Right cardiac atrium (tissue), 5 donors: ENCODE measurements at places on chromosomes 1 and 21.
A peak's percentile ranks its signal among the peaks of the same experiment; 100 is the strongest.

GRCh38 chr1:110166861-110167260, 16.6 kb downstream of the SLC6A17 start:
- no peak for DNase-seq

DNA sequence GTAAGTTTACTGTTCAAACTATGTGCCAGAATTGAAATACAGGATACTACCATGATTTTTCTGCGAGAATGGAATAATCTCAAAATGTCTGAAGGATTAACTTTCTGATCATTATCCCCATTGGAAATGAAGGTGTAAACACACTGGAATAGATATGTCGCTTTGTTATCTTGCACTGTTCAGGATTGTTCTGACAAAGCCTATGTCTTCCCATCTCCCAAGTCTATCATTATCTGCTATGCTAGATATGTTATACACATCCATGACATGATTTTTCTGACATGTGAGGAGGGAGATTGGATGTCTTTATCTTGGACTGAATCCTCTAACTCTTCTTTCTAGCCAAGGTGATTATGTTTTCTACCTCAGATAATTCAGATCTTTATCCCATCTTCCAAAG, 1239.3 kb upstream of the ADGRL4 start:
- DNase-seq: no peak

DNA sequence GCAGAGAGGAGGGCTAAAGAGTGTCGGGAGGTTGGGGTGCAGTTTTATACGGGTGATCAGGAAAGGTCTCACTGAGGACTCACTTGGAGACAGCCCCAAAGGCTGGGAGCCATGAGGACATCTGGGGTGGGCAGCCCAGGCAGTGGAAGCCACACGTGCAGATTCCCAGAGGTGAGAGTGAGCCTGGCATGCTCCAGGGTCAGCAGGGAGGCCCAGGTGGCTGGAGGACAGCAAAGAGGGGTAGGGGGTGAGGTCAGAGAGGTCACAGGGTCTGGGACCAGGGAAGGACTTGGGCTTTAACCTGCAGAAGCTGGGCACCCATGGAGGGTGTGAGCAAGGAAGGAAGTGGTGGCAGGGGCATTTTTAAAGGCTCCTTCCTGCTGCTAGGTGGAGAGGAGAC, 481.7 kb downstream of the MATN1 start:
- DNase-seq: no peak

GRCh38 chr1:58432851-58433668, 113.5 kb downstream of the OMA1 start:
- peak; percentile 72 for DNase-seq

- DNase-seq: peak; percentile 63
Observed at GRCh38 chr1:231850786-231851185, 224.2 kb downstream of the DISC1 start.

GRCh38 chr1:236524895-236525184, 1.1 kb downstream of the LGALS8 start:
- no peak for DNase-seq

GRCh38 chr1:53568540-53568939, 109.3 kb downstream of the DMRTB1 start:
- DNase-seq: no peak

DNA sequence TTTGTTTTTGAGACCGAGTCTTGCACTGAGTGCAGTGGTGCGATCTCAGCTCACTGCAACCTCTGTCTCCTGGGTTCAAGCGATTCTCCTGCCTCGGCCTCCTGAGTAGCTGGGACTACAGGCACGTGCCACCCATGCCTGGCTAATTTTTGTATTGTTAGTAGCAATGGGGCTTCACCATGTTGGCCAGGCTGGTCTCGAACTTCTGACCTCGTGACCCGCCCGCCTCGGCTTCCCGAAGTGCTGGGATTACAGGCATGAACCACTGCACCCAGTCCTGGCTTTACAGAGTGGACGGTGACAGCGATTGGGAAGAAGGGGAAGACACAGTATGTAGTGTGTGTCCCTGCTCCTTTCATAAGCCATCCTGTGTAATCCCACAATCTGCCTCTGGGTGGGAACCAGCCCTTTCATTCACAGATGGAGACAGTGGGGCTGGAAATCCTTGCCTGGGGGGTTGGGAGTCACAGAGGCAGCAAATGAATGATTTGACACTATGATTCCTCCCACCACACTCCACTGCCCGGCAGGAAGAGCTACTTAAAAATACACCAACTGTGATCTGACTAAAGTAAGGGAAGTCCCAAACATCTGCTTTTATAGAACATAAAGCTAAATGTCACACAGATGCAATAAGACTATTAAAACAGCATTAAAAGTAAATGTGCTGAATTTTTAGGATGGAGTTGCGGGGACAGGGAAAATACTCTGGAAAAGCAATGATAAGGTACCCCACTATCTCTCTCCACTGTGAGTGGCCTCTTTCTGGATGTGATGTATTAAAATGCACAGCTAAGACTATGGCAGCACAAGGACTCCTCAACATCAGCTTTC, 4.5 kb downstream of the PARP1 start:
- no peak for DNase-seq

GRCh38 chr1:63010913-63011660, 227.2 kb downstream of the ATG4C start:
- no peak for DNase-seq

DNA sequence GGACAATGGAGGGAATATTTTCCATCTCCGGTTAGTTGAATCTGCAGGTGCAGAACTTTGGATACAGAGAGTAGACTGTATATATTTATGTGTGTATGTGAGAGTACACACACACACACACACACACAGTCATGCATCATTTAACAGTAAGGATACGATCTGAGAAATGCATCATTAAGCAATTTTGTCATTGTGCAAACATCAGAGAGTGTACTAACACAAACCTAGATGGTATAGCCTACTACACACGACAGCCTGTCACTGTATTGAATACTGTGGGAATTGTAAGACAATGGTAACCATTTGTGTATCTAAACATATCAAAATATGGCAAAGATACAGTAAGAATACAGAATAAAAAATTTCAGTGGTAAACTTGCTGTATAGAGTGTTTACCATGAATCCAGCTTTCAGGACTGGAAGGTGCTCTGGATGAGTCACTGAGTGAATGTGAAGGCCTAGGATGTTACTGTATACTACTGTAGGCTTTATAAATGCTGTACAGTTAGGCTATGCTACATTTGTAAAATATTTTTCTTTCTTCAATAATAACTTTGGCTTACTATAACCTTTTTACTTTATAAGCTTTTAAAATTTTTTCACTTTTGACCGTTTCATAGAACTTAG, 138.5 kb downstream of the ZZZ3 start:
- DNase-seq: no peak

- DNase-seq: peak; percentile 88
Observed at GRCh38 chr1:155976062-155976912, 2.1 kb downstream of the ARHGEF2 start.

- DNase-seq: no peak
Observed at GRCh38 chr1:214419650-214420049, 131.8 kb downstream of the PTPN14 start.

DNA sequence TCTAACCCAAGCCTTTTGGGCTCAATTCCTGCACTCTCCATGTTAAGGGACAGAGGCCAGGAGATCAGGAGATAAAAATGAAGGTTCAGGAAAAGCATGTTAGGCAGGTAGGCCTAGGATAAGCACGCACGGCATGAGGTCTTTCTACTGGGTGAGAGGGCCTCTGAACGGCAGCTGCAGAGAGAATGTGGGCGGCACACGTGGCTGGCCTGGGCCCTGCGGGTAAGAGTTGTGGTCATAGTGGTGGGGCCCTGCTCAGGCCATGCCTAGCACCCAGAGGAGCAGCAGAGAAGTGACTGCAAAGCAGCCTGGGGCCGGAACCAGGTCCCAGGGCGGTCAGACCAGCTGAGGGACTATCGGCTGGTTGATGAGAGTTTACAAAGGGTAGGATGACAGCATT, 7.5 kb upstream of the FOXO6 start:
- no peak for DNase-seq

DNA sequence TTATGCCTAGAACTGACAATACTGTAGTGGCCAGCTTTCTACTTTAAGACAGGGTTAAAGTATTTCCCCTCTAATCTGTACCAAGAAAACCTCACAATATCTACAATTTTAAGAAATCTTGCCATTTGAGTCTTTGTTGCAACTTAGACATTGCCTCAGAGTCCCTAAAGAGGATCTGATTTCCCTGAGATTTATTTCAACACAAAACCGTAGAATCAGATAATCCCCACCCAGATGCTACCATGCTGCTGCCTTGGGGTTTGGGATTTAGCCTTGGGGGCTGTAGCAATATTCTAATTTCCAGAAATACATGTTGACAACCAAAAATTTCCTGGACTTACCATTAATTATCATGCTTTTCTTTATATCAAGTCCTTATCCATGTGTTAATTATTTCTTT, 50.3 kb upstream of the DENND1B start:
- no peak for DNase-seq

- DNase-seq: no peak
Observed at GRCh38 chr1:47478090-47478489, 40.2 kb downstream of the FOXD2 start.

- DNase-seq: no peak
Observed at GRCh38 chr1:16449666-16450065, 9.1 kb downstream of the NECAP2 start.

- DNase-seq: peak; percentile 56
Observed at GRCh38 chr1:24501371-24502064, 1.1 kb upstream of the RCAN3 start.

GRCh38 chr1:213050745-213051126, 305 bp upstream of the RPS6KC1 start:
- no peak for DNase-seq

DNA sequence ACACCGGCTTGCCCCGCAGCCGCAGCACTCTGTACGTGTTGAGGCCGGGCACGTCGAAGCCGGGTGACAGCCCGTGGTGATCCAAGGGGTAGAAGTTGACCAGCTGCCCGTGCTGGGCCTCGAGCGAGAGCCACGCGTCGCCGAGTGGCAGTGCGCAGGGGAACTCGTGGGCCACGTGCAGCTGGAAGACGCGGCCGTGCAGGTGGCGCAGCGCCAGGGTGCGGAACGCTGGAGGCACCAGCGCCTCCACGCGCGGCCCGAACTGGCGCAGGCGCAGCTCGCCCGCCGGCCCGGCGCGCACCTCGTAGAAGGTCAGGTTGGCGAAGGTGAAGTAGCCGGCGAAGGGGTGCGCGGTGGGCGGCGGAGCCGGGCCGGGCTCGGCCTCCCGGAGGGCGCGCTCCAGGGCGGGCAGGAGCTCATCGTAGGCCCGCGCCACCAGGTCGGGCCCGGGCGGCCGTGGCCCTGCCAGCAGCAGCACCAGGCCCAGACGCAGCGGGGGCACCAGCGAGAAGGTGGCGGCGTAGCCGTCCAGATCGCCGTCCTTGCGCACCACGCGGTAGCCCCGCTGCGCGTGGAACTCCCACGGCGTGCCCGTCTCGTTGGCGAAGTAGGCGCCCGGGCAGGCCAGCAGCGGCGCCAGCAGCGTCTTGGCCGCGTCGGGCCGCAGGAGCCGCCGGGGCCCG, 19.5 kb downstream of the LACTBL1 start:
- DNase-seq: peak; percentile 51

DNA sequence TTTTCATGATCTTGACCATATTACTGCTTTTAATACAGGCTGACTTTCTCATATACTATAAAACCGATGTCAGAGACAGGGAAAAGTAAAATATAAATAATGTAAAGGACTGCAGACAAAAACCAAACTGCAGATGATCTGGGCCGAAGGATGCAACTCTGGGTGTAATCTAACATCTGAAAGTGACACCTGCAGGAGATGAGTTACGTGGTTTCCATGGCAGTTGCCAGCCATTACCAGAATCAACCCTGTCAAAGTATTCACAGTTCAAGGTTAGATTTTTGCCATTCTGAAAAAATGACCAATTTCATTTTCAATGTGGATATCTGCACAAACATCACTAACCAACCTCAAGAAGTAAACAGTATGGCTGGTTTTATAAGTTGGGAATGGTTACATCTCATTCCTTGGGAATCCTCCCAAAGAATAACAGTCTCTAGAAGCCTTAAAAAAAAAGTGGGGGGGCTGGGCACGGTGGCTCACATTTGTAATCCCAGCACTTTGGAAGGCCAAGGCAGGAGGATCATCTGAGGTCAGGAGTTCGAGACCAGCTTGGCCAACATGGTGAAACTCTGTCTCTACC, 27.7 kb downstream of the DNAJC11 start:
- no peak for DNase-seq

DNA sequence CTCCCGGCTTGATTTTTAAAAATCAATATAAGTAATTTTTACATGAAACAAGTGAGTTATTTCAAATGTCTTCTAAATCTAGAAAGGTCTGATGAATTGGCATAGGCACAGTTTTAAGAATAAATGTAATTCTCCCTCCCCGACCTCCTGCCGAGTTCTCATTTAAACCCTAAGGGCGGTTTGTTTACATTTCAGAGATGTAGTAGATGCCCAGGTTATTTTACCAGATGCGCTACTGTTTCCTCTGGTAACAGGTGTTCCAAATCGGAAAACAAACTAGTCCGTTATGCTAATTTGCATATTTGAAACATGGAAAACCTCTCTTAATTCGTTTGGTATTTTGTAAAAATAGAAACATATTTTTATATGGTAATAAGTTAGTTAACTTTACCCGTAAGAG, 53.8 kb upstream of the CFAP126 start:
- DNase-seq: no peak

- no peak for DNase-seq
Observed at GRCh38 chr1:184569106-184569505, 182.3 kb downstream of the C1orf21 start.

DNA sequence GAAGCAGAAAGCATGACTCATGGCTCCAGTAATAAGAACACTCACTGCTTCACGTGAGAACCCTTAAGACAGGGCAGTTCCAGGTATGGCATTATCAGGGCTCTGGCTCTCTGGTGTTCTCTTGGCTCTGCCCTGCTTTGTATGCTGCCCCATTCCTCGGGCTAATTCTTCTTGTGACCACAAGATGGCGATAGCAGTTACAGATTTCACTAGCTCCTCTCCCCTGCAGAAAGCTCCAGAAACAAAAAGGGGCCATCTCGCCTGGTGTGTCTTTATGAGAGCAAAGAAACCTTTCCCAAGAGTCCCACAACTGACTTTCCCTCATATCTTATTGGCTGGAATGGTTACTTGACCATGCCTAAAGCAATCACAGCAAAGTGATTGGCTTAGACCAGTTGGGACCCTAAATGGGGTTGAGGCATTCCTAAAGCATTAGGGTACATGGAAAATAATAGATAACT, 60.1 kb downstream of the F3 start:
- DNase-seq: no peak

- DNase-seq: no peak
Observed at GRCh38 chr1:26412180-26412840, 1.7 kb downstream of the LIN28A start.

GRCh38 chr21:46063227-46063626, 34.7 kb upstream of the COL6A2 start:
- no peak for DNase-seq

- no peak for DNase-seq
Observed at GRCh38 chr1:40630488-40631223, 34.8 kb downstream of the RIMS3 start.

- DNase-seq: peak; percentile 85
Observed at GRCh38 chr1:180178511-180179161, 24.0 kb downstream of the QSOX1 start.

GRCh38 chr1:68705466-68705865, 208.6 kb upstream of the DEPDC1 start:
- no peak for DNase-seq
